ENCODE measurements at places on chromosomes 5 and 9. TPM values are rescaled to one million over a fixed set of nuclear protein-coding genes. Genes with fewer than 3 reads are reported as not detected.

DNA sequence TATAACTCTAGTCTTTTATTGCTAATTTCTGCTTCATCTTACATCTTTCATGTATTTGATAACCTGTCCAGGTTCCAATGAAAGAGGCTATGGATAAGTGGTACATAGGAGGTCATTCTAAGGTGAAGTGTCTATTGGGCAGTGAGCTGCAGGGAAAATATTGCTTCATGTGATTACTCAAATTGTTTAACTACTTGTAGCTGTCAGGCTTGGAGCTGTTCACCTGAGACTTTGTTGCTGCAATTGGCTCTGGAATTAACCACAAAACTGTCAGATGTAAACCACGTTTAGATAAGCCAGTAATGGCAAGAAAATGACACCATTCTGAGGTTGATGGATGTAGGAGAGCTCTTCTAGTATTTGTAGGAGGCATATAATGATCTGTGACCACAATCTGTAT is 26.0 kb downstream of the ADAMTSL1 start:
- no peak for DNase-seq

DNA sequence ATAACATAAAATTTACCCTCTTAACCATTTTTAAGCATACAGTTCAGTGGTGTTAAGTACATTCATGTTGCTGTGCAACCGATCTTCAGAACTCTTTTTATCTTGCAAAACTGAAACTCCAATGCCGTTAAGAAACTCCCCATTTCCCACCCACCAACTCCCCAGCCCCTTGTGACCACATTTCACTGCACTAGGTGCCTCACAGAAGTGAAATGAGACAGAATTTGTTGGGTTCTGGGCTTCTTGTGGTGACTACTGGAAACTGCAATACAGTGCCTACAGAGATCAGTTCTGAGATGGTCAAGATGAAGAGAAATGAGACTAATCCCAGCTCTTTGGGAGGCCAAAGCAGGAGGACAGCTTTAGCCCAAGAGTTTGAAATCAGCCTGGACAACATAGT is 202.1 kb upstream of the SLC30A5 start:
- peak; percentile 15 for DNase-seq

DNA sequence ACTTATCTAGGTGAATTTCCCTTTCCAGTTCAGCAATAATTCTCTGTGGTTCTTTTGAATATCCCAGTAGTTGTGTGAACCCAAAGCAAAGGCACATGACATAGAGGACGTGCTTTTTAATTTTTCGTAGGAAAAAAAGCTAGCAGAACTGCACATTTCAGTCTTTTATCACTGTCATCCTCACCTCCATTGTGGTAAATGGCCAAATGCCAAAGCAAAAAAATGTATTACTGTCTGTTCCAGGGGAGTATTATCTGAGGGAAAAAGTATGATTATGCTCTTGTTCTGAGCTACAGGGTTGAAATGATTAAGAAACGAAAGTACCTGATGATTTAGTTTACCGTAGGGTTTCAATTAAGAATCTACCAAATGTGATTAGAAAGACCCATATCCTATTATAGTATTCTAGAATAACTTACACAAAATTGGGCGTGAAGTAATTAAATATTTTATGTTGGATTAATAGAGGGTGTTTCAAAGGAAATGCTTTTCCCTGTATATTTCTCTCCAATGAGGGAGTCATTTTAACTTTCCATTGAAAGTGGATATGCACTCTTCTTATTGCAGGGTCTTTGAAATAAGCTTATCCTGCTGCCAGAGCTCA is 62.7 kb downstream of the CAVIN4 start:
- no peak for DNase-seq

DNA sequence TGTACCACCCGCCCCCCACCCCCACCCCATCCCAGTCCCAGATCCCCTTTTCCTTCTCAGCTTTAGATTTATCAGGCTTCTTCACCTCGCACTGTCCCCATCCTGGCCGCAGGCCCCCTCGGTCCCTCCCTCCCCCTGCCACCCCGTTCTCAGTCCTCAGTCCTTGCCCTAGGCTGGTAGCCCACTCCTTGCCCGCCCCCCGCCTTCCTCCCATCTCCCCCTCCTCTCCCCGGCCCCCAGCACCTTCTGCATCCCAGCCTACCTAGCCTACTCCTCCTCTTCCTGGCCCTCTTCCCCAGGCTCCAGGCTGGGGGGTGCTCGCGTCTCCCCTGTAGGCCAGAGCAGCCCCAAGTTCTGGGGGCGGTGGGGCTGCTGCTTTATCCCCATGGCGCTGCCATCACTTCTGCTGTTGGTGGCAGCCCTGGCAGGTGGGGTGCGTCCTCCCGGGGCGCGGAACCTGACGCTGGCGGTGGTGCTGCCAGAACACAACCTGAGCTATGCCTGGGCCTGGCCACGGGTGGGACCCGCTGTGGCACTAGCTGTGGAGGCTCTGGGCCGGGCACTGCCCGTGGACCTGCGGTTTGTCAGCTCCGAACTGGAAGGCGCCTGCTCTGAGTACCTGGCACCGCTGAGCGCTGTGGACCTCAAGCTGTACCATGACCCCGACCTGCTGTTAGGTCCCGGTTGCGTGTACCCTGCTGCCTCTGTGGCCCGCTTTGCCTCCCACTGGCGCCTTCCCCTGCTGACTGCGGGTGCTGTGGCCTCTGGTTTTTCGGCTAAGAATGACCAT is 828 bp downstream of the NPR2 start:
- DNase-seq = no peak

- DNase-seq = no peak
Observed at GRCh38 chr5:86878250-86878649, 260.5 kb downstream of the COX7C start.

DNA sequence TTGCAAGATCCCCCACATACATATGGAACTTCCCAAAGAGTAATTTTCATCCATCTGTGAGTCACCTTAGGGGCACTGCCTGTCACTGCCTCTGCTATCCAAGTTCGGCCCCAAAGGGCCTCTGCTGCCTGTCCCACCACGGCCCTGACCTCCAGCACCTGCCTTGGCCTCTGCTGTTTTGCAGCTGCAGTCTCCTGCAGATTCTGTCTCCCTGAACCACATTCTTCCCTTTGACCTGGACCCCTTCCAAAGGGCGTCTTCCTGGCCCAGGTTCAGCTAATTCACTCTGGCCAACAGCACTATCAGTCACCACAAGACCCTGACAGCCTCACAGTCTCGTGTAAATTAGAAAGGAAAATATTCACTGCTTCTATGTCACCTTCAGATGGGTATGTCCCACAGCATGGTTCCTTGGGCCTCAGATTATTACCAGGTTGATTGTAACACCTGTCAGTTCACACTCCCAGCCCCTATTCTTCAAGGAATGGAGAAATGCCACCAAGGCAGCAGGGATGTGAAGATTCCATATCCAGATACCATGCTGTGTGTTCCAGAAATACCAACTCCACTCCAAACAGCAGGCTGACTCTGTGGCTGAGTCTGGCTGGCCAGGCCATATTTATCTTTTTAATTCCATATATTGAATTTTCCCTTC is 479.3 kb downstream of the ARHGEF28 start:
- DNase-seq = no peak

The NRARP gene
- total RNA-seq = 0.61 TPM

DNA sequence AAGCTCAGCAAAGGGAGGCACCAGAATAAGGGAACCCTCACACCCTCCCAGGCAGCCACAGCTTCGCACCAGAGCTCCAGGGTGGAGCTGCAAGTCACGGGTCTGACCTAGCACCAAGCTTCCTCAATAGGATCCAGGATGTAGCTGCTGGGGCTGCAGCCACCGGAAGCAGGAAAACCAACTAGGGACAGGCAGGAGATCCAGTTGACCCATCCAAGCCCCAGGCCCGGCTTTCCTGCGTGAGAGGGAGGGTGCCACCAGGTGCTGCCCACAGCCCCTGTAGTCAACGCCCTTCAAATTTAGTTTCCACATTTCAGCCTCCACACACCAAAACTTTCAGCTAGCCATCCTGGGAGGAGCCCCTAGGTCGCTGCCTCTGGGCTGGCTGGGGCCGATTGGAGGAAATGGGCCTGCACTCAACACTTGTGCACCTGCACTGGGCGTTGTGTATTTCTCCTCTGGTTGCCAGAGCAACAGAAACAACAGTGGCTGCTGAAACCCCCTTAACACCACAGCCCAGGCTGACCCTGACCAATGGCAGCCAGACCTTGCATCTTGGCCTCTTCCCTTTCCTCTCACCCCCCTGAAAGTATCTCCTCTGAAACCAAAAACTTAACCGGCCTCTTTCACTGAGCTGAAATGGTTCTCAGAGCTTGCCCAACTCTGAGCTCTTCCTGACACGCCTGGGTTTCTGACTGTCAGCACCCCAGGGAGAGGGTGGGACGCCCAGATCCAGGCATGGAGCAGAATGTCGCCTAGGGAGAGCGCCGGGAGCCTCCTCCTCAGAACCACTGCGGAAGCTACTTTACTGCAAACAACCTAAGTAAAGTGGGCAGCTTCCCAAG is 226.5 kb upstream of the MAP3K1 start:
- DNase-seq = no peak

DNA sequence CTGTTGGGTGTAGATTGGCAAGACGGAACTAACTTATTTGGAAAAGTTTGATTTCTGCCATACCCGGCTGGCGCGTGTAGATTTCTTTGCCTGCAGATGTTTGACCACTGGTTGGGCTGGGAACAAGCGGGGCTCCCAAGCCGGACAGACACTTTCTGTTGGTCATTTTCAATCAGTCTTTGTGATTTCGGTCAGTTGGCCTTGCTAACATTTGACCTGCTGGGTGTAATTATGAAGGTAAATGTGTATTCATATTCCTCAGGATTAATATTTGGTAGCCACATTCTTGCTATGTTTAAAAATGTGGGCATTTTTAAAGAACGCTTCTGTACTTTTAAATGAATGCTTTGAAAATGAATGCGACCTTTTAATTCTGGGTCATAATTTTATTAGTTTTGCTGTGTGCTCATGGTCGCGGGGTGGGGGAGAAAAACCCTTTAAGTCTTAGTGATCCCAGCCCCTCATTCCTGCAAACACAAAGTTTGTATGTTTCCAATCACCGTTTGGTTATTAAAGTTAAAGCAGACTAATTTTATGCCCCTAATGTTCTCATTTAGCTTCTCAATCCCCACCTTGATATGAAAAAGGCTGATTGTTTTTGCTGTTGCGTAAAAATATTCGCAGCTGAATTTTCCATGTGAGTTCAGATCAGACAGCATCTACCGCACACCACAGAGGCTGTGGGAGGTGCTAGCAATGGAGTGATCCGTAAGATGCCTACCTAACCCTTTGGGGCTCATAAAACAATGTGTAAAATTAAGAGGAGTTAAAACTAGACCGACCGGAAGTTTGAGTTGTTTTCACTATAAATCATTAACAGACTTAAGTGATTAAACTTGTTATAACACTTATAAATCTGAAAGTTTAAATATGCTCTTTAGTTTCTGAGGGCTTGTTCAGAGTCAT is 1.5 kb downstream of the RASGRF2 start:
- DNase-seq = peak; percentile 47

DNA sequence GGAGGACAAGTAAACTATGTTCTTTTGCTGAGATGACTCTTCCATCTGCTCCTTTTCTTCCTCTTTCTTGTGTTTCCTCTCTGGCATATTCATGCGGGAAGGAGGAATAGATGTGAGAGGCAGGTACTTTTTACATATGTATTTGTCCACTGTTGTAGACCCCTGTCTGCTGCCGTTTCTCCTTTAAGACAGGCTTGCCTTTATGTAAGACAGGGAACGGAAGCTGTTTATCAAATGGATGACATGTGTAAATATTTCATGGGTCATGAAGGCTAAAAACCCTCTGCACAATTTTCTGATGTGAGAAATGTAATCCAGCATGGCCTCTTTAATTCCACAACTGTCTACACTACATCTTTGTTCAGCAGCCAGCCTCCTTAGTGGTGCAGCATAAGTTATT is 1525.5 kb upstream of the NUDT12 start:
- DNase-seq = no peak

The SMIM33 gene
- total RNA-seq = 0.11 TPM

GRCh38 chr9:16275795-16276624 is 594.5 kb downstream of the BNC2 start:
- DNase-seq = no peak

GRCh38 chr5:60649288-60649917 is 50.6 kb downstream of the DEPDC1B start:
- no peak for DNase-seq

GRCh38 chr9:77475641-77476473 is 172.3 kb downstream of the GNA14 start:
- DNase-seq = peak; percentile 64

The PAX5 gene
- 1.8 TPM for total RNA-seq

The CMBL gene
- total RNA-seq = 0.80 TPM

- DNase-seq = no peak
Observed at GRCh38 chr5:81755320-81755719, 4.4 kb upstream of the SSBP2 start.

- DNase-seq = peak; percentile 80
Observed at GRCh38 chr9:114291064-114291474, 31.8 kb upstream of the ORM1 start.

DNA sequence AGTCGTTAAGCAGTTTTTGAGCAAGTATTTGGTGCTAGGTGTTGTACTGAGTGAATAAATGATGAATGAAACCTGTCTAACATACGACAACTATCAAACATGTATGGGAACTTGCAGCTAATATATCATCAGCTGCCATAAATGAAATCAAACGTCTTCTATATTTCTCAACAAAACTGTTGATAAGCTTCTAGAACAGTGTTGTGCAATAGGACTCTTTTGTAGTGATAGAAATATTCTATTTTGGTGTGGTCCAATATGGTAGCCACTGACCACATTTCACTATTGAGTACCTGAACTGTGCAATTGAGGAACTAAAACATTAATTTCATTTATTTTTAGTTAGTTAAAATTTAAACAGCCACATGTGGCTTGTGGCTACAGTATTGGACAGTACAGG is 16.3 kb upstream of the FYB1 start:
- no peak for DNase-seq

DNA sequence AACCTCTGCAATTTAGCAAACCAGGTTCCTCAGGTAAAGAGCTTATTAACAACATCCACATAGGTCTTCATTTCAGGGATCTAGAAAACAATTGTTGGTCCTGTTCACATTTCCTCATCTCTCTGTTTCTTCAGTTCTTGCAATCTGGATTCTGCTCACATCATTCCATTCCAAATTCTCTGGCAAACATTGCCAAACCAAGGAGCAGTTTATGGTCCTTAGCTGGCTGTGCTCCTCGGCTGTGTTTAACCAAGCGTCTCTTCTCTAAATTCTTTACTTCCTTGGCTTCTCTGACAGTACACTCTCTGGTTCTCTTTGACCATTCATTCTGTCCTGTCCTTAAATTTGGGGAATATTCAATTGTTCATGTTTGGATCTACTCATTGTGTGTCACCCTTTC is 65.8 kb upstream of the RANBP3L start:
- DNase-seq = no peak

- DNase-seq = no peak
Observed at GRCh38 chr9:12368569-12368968, 324.6 kb upstream of the TYRP1 start.

DNA sequence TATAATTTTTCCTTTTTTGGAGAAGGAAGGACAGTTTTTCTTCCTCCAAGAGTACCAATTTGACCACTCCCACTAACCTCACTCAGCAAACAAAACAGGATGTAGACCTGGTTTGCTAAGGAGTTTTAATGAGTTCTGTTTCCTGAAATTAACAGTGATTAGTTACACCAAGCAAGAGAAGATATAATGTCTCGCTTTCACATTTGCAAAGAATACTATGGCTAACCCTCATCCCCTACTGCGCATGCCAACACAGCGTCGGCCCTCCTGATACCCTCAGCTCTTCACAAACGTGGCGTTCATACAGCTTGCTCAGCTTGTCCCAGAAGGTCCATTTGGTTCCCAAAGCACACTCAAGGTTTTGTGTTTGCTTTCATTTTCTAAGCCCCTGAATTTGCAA is 41.9 kb upstream of the IPPK start:
- no peak for DNase-seq

- no peak for DNase-seq
Observed at GRCh38 chr5:43303242-43303641, 10.0 kb downstream of the HMGCS1 start.

All from activated naive CD4-positive, alpha-beta T cell treated with anti-CD3 and anti-CD28 coated beads, Interleukin-2, amount 50 U/mL, for 72 hours (primary cell).